ENCODE measurements at places on chromosomes 4 and X. TPM values are rescaled to one million over a fixed set of nuclear protein-coding genes. Genes with fewer than 3 reads are reported as not detected.

The CLDN2 gene
- 2.4 TPM for total RNA-seq

- peaks cover 5% of the 10 kb centered on the region for H3K4me1 ChIP-seq
- no peak overlapping the region for H3K27ac ChIP-seq
- no peaks in the 10 kb centered on the region for H3K36me3 ChIP-seq
- no peak for DNase-seq
Observed at GRCh38 chr4:40288566-40288965, 46.6 kb upstream of the CHRNA9 start.

- peaks cover 61% of the 10 kb centered on the region for H3K36me3 ChIP-seq
- H3K27ac ChIP-seq: no peak overlapping the region
- no peaks in the 10 kb centered on the region for H3K4me1 ChIP-seq
- H3K4me3 ChIP-seq: no peak overlapping the region
- no peak for DNase-seq
Observed at GRCh38 chr4:78606530-78607095, 55.0 kb downstream of the ANXA3 start.

The ERAS gene
- total RNA-seq: not detected

The PHEX gene
- total RNA-seq: 0.73 TPM

DNA sequence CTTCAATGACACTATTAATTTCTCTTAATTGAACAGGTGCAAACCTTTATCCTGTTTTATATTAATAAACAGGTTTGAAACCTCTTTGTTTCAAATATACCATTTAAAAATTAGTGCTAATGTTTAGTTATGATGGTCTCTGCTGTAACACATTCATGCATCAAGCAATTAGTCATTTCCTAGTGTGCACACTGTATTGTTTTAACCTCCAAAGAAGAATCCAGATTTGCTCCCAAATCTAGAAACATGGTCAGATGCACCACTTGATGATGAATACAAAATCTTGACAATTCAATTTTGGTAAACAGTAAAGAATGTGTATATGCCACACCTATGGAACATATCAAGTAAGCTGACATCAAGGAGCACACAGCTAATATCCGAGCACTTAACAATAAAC lies 157.1 kb downstream of the TRIML1 start:
- H3K36me3 ChIP-seq: no peaks in the 10 kb centered on the region
- H3K4me1 ChIP-seq: no peaks in the 10 kb centered on the region
- no peak overlapping the region for H3K4me3 ChIP-seq
- H3K27me3 ChIP-seq: no peaks in the 10 kb centered on the region
- DNase-seq: no peak

Data from stomach (tissue), 19 donors.